ENCODE measurements at places on chromosomes 12 and 14.

- no peak for DNase-seq
These were observed 75.5 kb downstream of the RAD52 start for GRCh38 chr12:873954-874353.

GRCh38 chr12:47817272-47818006, 2.3 kb downstream of the HDAC7 start:
- DNase-seq = no peak

DNA sequence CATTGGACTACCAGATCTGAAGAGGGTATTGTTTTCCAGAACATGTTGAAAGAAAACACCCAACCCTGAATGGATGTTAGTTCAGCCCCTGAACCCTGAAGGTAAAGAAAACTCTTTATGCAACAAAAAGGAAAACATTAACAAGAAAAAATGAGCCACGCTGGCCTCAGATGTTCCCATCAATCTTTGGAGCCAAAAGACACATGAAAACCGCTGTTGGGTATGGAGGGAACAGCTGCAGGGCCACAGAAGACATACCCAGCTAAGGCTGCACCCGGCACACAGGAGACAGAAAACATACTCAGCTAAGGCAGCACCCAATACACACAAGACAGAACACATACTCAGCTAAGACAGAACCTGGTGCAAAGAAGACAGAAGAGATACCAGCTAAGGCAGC, 51.3 kb upstream of the GALNT9 start:
- DNase-seq = no peak

DNA sequence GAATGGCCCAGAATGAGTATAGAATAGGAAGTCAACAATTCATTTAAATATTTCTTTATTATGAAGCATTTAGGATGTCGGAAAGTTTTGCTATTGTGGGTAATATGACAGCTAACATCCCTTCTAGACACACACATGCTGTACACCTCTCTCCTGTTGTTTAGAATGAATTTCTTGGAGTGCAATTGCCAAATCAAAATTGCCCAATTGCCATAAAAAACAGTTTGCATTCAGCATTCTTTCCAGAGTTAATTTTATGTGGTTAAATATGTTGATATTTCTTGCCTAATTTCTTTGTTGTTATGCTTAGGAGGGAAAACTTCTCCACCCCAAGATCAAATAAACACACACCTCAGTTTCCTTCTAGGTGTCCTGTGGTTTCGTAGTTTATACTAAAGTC, 16.9 kb upstream of the SMCO2 start:
- no peak for DNase-seq

GRCh38 chr14:61470261-61470960, 149.0 kb downstream of the PRKCH start:
- no peak for DNase-seq

- no peak for DNase-seq
These were observed 164.1 kb downstream of the ATP23 start for GRCh38 chr12:58105225-58106119.

DNA sequence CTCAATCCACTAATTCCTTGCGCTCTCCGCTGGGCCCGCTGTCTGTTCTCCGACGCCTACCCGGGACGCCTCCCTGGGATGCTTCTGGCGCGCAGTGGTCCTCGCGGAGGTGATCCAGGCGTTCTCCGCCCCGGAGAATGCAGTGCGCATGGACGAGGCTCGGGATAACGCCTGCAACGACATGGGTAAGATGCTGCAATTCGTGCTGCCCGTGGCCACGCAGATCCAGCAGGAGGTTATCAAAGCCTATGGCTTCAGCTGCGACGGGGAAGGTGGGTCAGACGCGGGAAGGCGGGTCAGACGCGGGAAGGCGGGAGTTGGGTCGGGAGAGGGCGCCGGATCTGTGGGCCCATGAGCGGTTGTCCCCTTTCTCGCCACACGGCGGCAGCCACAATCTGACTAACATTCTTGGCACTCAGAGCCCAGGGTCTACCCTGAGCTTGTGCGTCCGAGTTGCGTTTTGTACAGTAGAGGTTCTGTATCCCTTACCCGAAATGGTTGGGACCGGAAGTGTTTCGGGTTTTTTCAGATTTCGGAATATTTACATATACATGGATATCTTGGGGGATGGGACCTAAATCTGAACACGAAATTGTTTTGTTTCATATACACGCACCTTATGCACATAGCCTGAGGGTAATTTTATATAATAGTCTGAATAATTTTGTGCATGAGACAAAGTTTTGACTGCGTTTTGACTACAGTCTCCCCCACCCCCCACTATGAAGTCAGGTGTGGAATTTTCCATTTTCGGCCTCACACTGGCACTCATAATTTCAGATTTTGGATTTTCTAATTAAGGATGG, 762 bp downstream of the C12orf57 start:
- DNase-seq = peak; percentile 81

DNA sequence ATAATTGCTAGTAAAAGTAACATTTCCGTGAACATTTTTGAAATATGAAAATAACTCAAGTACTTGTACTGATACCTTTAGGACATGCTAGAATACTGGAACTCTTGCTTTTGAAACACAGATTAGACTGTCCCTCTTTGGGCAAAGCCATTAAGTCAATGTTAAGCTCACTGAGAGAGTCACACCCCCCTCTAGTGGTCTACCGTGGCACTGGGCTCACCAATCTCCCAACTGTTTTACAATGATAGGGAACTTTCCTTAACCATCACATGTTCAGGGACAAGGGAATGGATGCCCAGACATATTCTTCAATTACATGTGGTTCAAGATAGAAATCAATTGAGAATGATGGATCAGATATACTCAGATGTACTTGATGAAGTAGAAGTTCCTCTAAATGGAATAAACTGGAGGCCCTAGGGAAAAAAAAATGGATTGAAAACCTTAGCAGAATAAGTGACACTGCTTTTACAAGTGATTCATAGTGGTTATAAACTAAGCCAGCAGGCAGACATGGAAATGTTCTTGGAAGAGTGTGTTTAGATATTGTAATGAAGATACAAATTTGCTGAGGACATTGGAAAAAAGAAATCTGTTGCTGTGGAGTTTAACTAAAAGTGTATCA, 17.8 kb downstream of the NANOG start:
- DNase-seq = peak; percentile 45

DNA sequence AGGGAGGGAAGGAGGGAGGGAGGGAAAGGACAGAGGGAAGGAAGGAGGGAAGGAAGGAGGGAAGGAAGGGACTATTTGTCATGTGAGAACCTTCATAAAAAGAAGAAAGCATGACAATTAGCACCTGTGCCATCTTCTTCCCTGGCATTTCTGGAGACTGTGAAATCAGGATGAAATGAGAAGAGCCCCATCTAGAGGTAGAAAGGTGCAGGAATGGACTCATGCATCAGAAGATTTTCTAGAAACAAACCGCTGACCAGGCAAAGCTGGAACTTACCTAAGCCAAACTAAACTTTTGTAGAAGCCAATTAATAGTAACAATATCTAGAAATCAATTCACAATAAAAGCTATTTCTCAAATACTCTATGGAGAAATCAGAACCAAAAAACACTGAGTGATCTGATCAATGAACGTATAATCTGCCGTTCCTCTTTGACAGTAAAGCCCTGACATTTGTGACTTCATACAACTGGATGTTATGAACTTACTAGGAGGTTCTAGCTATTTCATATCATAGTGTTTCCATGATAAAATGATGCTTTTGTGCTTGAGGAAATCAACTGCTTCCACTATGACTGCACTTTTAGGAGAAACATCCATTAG, 24.4 kb upstream of the CRACR2A start:
- DNase-seq = no peak

- no peak for DNase-seq
These were observed at the start of gene AVPR1A for GRCh38 chr12:63150713-63151622. Gene AVPR1A (minus strand): TSS chr12:63151201. CDS start chr12:63150836, 365 bp downstream.

- no peak for DNase-seq
These were observed 69.7 kb downstream of the SEC23A start for GRCh38 chr14:39033371-39033770.

DNA sequence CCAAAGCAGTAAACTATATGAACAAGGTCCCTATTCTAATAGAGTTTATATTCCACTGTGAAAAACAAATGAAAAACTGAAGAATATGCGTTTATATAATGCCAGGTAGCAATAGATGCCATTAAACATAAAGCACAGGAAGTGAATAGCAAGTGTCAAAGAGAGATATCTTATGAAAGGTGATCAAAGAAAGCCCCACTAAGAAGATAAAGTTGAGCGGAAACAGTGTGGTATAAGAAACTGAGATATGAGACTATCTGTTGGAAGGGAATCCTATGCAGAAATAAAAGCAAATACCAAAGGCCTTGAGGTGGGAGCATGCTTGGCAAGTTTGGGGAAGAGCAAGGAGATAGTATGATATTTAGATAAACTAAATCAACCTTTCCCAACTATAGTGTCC, 123.1 kb upstream of the FAR2 start:
- no peak for DNase-seq

GRCh38 chr12:117523971-117524370, 162.5 kb upstream of the NOS1 start:
- no peak for DNase-seq

DNA sequence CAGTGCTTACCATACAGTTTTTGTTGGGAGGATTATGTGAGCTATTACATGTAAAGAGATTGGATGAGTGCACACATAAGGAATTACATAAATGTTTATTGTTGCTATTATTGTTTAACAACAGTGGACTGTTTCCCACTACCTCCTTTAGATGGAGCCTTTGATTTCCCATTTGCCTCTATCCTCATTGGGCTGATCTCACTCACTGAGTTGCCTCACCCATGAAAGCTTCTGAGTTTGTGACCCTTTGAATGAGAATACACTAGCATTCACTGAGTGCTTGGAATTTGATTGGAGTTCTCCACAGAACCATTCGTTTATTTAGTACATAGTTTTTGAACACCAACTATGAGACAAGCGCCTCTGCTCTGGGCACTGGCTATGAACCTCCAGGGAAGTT, 121.0 kb downstream of the HELB start:
- no peak for DNase-seq

- DNase-seq = no peak
These were observed 7.2 kb upstream of the SSPN start for GRCh38 chr12:26188127-26188526.

GRCh38 chr14:98177551-98177950, 1094.4 kb downstream of the BCL11B start:
- peak; percentile 61 for DNase-seq

GRCh38 chr14:100866666-100867630, 36.6 kb downstream of the RTL1 start:
- DNase-seq = no peak

DNA sequence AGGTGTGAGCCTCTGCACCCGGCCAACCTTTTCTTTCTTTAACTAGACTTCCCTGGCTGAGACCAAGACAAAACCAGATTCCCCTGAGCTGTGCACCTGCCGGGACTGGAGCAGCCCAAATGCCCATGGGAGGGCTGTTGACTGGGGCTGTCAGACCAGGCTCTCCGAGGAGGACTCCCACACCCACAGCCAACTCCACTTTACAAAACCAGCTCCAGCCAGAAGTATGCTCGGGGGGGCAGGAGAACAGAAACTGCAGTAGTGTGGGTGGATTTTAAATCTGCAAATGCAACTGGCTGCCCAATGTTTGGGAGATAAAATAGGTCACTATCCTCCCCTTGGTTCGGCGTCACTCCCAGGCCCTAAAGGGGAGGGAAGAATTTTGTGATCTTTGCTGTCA, 78.5 kb downstream of the VCPKMT start:
- no peak for DNase-seq

DNA sequence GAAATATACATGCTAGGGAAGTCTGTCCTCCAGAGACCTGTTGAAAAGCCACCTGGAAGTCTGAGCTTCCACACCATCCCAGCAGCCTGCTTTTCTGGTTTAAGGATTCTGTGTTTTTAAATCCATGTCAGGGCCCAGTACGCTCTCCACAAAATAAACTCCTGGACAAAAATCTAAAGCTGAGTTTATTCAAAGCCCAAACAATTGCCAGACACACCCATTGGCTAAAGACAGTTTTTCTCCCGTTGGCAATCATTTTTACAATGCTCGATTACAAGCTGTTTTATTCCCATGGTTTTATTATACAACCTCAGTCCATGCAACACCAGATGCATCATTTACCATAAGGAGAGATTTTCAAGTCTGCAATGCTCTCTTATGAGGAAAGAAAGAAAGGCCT, 94.5 kb downstream of the MYRFL start:
- no peak for DNase-seq

DNA sequence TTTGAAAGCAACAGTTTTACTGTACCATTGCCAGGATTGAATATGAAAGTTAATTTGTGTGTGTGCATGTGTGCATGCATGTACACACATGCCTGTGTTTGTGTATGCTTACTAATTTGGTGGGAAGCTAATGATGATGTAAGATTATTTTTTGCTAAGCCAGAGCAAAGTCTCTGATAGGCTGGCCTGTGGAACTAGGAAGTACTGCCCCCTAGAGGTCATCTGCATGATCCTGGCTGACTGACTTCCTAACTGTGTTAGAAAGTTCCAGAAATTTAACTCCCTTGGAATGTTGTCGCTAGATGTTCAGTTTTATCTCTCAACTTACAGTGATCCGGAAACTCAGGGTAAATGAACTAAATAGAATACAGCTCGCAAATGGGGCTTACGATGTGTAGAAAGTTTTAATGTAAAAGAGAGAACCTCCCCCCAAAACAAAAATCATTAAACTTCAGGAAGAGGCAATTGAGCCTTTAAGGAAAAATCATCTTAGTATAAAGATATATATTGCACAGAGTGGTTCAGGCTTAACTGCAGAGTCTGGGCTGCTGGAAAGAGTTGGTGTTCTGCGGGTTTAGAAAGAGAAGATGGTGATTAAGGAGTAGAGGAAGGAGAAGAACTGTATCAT, 34.3 kb upstream of the SLC38A1 start:
- DNase-seq = peak; percentile 46

GRCh38 chr12:2052826-2053678, at the start of gene CACNA1C:
Gene CACNA1C (plus strand): TSS chr12:2052987. CDS start chr12:2053563, 576 bp downstream.
- peak; percentile 23 for DNase-seq

- no peak for DNase-seq
These were observed 16.9 kb downstream of the LRCOL1 start for GRCh38 chr12:132593521-132593920.

- DNase-seq = no peak
These were observed 168.2 kb upstream of the SSTR1 start for GRCh38 chr14:38039496-38039895.

DNA sequence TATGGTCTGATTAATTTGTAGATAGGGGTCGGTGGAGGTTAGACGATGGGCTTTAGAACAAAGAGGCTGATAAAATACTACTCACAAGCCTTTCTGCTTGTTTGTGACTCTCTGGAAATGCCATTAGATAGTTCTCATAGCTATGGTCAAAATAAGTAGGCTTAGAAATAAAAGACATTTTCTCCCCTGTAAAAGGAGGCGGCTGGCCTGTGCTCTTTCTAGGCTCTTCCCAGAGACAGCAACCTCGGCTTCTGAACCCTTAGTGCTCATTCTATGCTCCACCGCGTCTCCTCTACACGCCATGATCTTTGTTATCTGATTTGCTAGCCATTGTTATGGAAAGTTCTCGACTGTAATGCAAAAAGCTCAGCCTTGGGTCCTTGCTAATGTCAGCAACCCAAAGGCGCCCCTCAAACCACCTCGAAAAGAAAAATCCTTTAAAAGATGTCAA, 64.5 kb downstream of the CRADD start:
- DNase-seq = peak; percentile 1

GRCh38 chr14:101535232-101535631, 26.1 kb upstream of the DIO3 start:
- no peak for DNase-seq
